Activated naive CD4-positive, alpha-beta T cell treated with anti-CD3 and anti-CD28 coated beads for 36 hours (primary cell): ENCODE measurements at places on chromosomes 2 and 18.

- no peak for DNase-seq
Measured at GRCh38 chr2:236061899-236062298, 106.3 kb downstream of the GBX2 start.

DNA sequence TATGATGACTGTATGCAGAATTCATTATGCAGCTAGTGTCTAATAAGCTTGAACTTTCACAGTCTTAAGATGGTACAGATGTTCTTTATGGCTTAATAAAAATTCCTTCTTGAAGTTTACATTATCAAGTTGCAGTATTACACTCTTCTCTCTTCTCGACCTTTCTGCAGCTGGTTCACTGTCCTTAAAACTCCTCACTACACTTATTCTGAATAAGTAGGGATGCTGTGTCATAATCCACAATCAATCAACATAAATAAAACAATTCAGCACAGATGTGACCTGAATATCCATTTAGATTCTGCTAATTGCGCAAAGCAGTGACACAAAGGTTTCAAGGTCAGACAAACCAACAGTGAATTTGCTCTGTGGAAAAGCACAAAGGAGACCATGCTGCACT, 356.8 kb downstream of the SUCLG1 start:
- no peak for DNase-seq

GRCh38 chr2:227848146-227848545, 23.3 kb upstream of the DAW1 start:
- DNase-seq = no peak

GRCh38 chr2:20728114-20728758, 61.3 kb downstream of the GDF7 start:
- no peak for DNase-seq

- no peak for DNase-seq
Measured at GRCh38 chr2:202025816-202026215, 7.8 kb upstream of the FZD7 start.

DNA sequence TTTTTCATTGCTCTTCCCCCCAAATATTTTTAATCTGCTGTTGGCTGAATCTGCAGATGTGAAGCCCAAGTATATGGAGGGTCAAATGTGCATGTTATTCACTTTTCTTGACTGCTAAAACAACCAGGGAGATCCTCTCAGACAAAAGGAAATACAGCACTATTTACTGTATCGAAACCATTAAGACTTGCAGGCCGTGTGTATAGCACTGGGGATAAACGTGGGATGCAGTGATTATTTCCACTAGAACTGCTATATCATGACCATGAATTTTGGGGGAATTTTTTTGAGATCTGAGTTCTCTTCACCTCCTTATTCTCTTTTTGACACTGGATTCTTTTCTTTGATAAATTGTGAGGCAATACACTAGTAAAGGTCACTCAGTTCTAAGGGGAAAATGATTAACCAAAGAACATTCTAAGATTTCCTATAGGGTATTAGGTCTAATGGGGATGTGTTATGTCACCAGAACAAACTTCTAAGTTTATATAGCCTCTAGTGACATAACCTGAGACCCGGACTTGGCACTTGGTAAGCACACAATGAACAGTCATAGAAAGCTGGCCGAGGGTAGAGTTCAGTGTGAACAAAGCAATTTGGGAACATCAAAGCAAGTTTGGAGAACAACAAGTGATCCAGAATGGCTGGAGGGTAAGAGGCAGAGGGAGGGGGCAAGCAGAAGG, 14.9 kb upstream of the UGT1A1 start:
- DNase-seq = no peak

DNA sequence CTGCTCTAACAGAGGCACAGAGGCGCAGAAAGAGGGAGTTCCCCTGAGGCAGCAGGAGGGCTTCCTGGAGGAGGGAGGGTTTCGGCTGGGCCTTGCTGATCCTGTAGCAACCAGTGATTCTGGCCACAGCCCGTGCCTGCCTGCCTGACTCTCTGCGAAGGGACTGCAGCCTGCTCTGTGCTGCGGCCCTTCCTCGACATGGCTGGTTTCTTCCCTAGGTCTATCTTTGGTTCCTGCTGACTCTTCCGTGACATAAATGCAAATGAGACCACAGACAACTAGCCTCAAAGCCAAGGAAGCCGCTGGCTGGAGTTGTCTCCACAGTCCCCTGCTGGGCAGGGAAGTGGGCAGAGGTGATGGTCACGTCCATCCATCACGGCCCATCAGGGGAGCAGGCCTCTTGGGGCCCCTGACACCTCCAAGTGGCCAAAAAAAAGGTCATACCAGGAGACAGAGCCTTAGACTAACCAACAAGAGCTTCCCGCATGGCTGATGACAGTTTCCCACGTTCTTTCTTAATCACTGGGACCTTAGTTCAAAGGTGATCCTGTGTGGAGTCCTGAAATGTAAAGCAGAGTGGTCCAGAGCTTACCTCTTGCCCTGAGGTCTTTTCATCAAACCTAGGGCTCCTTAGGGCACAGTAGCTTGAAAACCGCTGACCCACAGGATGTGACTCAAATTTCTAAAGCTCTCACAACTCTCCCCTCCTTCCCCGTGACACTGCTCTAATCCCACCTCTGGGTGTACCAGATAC, 55.3 kb downstream of the HS1BP3 start:
- DNase-seq = no peak

GRCh38 chr2:40292291-40292690, 159.6 kb downstream of the SLC8A1 start:
- no peak for DNase-seq

GRCh38 chr2:236712961-236713673, 143.5 kb downstream of the ACKR3 start:
- no peak for DNase-seq
